ENCODE measurements at places on chromosomes 7 and 10.

DNA sequence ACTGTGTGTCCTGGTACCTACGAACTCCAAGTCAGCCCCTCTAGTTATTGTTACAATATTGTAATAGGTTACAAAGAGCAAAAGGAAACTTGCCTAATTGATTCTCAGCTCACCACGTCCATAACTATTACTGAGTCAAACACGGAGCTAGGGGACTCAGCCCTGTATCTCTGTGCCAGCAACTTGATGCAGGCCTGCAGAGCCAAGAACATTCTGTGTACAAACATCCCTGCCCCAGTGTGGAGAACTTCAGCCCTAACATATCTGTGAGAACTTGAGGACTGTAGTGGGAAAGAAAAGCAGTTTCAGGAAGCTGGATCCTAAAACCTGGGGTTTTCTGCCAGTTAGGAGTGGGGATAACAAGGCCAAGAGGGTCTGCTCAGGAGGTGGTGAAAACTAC lies 114.9 kb upstream of the PRSS58 start:
- no peak for DNase-seq

DNA sequence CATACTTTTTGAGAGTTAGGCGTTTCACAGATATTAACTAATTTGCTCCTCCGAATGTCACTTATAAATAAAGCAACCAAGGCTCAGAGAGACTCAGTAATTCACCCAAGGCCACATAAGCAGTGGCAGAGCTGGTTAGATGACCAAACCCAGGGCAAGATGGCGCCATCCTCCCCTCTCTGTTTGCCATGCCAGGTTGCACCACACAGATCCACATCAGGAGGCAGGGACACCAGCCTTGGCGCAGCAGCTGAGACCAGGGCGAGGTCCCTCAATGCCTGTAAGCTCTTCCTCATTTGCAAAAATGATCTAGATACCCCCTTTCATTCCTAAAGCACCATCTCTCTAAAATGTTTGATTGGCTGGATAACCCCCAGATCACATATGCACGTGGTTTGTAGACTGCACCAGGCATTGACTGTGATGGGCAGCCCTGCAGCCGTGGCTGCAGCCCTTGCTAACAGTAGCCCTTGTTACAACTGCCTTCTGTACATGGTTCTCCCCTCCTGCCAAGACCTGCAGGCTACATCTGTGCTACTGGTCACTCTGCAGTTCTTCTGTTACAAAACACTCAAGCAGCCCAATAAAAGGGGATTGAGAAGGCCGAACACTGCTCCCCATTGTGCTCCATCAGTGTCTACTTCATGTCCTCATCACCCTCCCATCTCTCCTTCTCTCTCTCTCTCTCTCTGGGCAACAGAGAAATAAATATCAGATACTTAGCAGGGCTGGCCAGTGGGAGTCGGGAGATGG lies 298.6 kb downstream of the PRPF18 start:
- no peak for DNase-seq

- no peak for DNase-seq
Measured at GRCh38 chr10:89382757-89383156, 4.9 kb downstream of the IFIT1B start.

GRCh38 chr10:70448236-70448635 lies 6.8 kb upstream of the NODAL start:
- DNase-seq: no peak

Measured in NT2/D1 (cell line).